ENCODE measurements at places on chromosomes 5 and 9. TPM values are rescaled to one million over a fixed set of nuclear protein-coding genes. Genes with fewer than 3 reads are reported as not detected.

DNA sequence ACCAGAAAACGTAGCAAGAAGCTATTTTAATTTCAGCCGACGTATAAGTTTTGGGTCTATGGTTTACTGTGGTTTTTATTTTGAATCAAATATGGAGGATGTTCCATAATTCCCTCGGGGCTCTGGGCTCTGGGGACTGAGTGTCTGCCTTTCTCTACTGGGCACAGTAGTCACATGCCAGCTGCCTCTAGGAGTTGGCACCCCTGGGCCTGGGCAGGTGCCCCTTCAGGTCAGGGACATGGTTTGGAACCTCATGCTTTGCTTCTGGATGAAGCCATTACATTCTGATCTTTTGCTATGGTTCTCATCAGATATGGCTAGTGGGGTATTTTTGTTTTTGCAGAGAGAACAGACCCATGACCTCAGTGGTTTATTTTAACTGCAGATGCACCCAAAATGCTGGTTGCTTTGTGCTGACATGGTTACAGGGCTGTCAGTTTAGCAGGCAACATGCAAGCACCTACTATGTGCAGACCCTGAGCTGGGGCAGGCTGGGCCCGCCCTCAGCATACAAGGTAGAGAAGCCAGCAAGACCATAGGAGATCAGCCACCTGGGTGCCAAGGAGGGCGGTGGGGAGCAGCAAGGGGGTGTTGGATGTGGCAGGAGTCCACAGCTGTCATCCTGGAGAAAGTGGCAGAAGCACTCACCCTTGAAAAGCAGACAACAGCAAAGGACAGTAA, 54.5 kb upstream of the PSD2 start:
- DNase-seq, result no peak

DNA sequence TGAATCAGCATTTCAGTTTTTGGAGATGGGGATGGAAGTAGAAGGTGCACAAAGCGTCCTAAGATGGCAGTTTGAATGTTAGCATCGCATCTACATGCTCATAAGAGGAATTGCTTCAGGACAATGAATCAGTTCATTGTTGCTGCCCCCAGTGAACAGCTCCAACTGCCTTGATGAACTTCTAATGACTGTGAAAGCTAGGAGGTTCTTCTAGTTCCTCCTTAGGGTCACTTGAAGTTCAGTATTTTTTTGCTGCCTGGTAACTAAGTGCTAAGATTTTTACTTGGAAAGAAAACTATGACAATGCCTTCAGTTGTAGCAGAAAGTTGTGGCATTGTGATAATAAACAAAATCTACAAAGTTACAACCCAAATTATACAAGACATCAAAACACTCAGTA, 271.6 kb downstream of the RAB3C start:
- no peak for DNase-seq

TLX3 gene
- total RNA-seq, result not detected

DNA sequence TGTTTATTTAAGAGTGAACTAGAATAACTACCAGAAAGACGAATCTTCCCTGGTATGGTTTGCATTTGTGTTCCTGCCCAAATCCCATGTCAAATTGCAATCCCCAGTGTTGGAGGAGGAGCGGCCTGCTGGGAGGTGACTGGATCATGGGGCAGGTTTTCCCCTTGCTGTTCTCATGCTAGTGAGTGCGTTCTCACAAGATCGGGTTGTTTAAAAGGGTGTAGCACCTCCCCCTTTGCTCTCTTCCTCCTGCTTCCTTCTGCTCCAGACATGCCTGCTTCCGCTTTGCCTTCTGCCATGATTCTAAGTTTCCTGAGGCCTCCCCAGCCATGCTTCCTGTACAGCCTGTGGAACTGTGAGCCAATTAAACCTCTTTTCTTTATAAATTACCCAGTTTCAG, 210.3 kb upstream of the TBC1D2 start:
- no peak for DNase-seq

GRCh38 chr9:114446036-114446435, 58.3 kb upstream of the AKNA start:
- no peak for DNase-seq

GRCh38 chr9:34876096-34876495, 82.0 kb upstream of the PHF24 start:
- DNase-seq, result no peak

GRCh38 chr9:130024597-130024994, 18.4 kb downstream of the FNBP1 start:
- no peak for DNase-seq

PFN3 gene
- total RNA-seq, result not detected

- DNase-seq, result no peak
Measured at GRCh38 chr9:75876999-75877640, 13.4 kb upstream of the PCSK5 start.

CDC20B gene
- total RNA-seq, result 0.13 TPM

DNA sequence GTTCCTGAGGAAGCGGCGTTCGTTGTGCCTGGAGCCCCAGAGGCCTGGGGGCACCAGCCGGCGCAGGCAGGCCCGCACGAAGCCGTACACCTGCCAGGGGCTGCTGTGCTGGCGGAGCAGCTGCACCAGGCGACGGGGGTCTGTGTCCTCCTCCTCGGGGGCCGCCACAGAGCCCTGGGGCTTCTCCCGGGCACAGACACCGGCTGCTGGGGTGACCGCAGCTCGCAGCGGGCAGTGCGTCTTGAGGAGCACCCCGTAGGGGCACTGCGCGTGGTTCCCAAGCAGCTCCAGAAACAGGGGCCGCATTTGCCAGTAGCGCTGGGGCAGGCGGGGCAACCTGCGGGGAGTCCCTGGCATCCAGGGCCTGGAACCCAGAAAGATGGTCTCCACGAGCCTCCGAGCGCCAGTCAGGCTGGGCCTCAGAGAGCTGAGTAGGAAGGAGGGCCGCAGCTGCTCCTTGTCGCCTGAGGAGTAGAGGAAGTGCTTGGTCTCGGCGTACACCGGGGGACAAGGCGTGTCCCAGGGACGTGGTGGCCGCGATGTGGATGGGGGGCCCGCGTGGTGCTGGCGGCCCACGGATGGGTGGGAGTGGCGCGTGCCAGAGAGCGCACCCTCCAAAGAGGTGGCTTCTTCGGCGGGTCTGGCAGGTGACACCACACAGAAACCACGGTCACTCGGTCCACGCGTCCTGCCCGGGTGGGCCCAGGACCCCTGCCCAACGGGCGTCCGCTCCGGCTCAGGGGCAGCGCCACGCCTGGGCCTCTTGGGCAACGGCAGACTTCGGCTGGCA, 1.3 kb downstream of the TERT start:
- no peak for DNase-seq

CFAP157 gene
- 0.16 TPM for total RNA-seq
